ENCODE measurements at places on chromosomes 2 and 18.

- no peak for DNase-seq
These were observed 82.4 kb downstream of the TTC32 start for GRCh38 chr2:19819097-19820065.

GRCh38 chr18:5311301-5311989 lies 15.9 kb upstream of the ZBTB14 start:
- DNase-seq, result peak; percentile 39

- DNase-seq, result peak; percentile 49
These were observed 68.9 kb downstream of the ZNF521 start for GRCh38 chr18:25282896-25283703.

GRCh38 chr2:75406131-75406581 lies 154.6 kb downstream of the EVA1A start:
- DNase-seq, result no peak

GRCh38 chr2:226524381-226524843 lies 275.2 kb downstream of the IRS1 start:
- no peak for DNase-seq

- DNase-seq, result no peak
These were observed at the start of gene REG3G for GRCh38 chr2:79025421-79025820. REG3G (plus strand) TSS chr2:79025702; CDS start chr2:79026094, 392 bp downstream.

GRCh38 chr2:151119374-151119773 lies 142.3 kb downstream of the RBM43 start:
- DNase-seq, result no peak

DNA sequence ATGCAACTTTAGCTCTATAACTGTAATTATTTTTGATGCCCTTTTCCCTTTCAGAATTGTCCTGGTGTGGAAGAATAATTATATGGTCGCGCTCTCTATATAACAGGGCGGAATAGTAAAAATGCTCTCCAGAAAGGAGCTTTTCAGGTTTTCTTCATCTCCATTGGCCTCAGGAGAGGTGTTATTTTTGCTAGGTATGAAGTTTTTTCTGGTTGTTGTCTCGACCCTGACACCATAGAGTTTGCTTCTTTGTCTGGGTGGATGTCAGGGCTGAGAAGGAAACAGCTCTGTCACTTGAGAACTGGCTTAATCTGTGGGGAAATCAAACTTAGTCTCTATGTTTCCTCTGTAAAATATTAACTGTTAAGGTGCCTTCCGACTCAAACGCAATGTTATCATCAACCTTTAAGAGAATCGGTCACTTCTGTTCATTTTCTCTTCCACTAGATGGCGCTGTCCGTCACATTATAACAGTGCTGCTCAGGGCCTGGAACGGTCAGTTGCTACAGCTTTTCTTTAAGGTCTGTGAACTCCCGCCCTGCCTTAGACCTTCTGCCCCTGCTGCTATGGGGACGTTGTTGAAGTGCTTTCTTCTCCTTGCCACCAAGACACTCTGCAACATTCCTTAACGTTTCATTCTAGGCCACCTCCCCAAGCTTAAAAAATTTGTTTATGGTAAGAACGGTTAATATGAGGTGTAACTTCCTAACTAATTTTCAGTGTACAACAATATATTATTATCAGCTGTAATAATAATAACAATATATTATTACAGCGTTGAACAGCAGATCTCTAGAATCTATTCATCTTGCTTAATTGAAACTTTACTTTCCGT lies 23.8 kb upstream of the SERPINB12 start:
- peak; percentile 82 for DNase-seq

- peak; percentile 98 for DNase-seq
These were observed at the start of gene PTCD3 for GRCh38 chr2:86105969-86106945. PTCD3 (plus strand) TSS chr2:86106235; CDS start chr2:86106248, 13 bp downstream.

- DNase-seq, result no peak
These were observed 5.7 kb downstream of the CALCRL start for GRCh38 chr2:187442378-187442777.

GRCh38 chr2:29966266-29966665 lies 44.9 kb upstream of the ALK start:
- DNase-seq, result no peak

- DNase-seq, result no peak
These were observed 22.6 kb upstream of the EPAS1 start for GRCh38 chr2:46274586-46274985.

GRCh38 chr2:166184789-166185188 lies 57.0 kb upstream of the SCN1A start:
- no peak for DNase-seq
